Renal cortex interstitium (tissue), 15 donors: ENCODE measurements at places on chromosomes 1 and 21.

- DNase-seq = no peak
Observed at GRCh38 chr1:88175120-88175630, 508.9 kb upstream of the PKN2 start.

- DNase-seq = no peak
Observed at GRCh38 chr1:46445773-46446256, 43.8 kb upstream of the DMBX1 start.

GRCh38 chr1:203116091-203116820 lies 11.3 kb upstream of the ADORA1 start:
- DNase-seq = no peak

DNA sequence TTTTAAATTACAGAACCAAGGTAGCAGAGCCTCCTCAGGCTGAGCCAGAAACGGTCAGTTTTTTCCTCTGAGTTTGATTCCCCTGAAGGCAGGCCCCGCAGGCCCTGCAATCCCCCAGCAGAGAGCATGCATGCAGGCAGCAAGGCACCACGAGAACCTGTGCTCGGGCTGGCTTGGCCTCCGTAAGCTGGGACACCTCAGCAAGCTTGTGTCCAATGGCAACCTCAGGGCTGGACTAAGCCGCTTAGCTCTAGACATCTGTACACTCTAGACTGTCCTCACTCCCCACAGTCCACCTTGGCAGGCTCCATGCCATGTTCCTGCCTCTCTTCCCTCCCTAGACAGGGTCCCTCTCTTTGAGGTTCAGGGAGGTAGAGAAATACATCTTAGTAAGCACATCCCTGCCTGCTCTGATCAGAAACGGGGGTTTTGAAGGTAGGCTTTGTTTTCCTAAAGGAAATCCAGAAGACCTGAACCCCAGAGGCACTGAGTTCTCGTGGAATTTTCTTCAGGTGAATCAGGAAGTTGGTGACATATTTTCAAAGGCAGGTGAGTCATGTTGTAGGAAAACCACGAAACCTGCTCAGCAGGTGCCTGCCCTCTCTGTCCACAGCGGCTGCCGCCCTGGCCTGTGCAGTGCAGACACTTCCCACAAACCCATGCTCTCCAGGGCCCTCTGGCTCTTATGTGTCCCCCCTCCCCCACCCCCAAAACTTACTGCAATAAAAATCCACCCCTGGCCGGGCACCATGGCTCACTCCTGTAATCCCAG lies 7.0 kb downstream of the TMEM63A start:
- no peak for DNase-seq

DNA sequence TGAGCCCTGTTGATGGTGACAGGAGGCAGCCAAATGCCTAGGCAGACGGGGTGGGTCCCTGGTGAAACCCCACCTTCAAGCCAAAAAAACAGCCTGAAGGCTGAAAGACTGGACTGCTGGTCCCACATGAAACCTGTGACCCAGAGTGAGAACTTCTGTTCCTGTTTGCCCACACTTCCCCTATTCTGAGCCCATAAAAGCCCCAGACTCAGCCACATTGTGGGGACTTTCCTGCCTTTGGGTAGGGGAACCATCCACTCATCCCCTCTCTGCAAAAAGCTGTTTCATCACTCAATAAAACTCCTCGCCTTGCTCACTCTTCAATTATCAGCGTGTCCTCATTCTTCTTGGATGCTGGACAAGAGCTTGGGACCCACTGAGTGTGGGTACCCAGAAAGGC lies 25.2 kb downstream of the HTR6 start:
- DNase-seq = no peak

DNA sequence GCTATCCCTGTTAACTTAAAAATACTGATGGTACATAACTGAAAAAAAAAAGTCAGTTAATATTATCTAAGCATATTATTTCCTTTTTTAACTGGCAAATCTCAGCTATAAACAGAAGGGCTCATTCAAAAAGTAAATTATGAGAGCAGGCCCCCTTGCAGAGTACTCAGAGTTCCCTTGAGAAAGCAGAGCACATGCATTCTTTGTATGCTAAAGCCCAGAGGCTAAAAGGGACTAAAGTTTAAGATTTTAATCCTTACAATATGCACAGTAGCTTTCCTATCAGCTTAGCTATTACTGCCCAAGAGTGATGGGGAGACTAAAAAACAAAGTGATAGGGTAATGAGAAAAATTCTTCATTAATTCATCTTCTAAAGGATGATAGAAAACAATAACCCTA lies 18.5 kb downstream of the SLC16A1 start:
- no peak for DNase-seq

DNA sequence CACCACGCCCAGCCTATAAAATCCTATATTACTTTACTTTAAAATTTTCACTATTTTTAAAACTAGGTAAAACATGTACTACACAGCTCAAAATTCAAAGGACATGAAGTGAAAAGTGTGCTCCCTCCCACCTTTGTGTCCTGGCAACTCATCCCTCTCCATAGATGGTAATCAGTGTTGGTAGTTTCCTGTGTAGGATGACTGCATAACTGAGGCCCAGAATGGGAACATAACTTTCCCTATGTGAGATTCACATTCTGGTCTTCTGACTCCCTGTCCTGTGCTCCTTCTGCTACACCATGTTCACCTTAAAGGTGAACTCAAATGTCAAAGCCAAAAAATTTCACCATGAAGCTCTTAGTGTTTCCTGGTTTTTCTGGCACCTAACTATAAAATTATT lies 39.3 kb downstream of the XKR8 start:
- DNase-seq = no peak

DNA sequence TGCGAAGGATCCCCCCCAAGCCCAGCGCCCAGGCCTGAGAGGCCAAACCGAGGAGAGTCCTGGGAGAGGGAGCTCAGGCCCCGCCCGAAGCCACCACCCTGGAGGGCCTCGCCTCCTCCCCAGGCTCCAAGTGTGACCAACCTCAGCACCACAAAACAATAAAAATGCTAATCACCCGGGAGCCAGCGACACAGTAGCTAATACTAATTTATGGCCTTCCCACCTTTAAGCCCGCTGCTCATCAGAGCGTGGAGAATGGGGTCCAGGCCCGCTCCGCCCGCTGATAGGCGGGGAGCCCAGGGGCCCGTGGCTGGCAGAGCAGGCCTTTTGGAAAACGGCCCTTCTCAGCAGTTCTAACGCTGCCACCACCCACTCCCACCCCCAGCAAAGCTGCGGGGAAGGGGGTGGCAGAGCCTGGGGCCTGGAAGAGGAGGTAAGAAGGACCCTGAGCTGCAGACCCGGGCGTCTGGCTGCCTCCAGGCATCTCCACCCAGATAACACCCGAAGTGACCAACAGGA lies 20.4 kb upstream of the TAS1R2 start:
- DNase-seq = no peak

DNA sequence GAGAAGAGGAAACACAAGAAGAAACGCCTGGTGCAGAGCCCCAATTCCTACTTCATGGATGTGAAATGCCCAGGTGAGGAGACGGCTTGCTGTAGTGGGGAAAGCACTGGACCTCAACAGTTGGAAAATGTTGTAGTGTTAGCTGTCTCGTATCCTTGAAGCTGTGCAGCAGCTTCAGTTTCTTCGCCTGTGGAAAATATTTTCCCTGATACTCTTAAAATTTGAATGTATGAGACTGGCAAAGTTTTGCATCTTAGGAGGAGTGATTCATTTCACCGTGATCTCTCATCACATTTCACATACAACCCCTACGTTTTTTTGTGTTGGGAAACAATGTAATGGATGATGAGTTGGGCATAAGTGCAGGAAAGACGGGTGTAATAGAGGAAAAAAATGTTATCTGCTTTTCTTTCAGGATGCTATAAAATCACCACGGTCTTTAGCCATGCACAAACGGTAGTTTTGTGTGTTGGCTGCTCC lies 629 bp downstream of the RPS27 start:
- no peak for DNase-seq
